Small intestine (tissue), 16 donors: ENCODE measurements at places on chromosomes 16 and 17.

DNA sequence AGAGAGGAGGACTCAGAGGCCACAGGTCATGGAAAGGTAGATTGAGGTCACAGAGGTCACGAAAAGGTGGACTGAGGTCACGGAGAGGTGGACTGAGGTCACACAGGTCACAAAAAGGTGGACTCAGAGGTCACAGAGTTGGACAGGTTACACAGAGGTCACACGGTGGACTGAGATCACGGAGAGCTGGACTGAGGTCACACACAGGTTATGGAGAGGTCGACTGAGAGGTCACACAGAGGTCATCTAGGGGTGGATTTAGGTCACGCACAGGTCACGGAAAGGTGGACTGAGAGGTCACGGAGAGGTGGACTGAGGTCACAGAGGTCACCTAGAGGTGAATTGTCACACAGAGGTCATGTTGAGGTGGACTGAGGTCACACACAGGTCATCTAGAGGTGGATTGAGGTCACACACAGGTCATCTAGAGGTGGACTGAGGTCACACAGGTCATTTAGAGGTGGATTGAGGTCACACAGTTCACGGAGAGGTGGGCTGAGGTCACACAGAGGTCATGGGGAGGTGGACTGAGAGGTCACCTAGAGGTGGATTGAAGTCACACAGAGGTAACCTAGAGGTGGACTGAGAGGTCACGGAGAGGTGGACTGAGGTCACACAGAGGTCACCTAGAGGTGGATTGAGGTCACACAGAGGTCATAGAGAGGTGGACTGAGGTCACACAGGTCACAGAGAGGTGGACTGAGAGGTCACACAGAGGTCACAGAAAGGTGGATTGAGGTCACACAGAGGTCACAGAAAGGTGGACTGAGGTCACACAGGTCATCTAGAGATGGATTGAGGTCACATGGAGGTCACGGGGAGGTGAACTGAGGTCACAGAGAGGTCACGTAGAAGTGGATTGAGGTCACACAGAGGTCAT is 26.7 kb upstream of the JPT2 start:
- no peak for DNase-seq

DNA sequence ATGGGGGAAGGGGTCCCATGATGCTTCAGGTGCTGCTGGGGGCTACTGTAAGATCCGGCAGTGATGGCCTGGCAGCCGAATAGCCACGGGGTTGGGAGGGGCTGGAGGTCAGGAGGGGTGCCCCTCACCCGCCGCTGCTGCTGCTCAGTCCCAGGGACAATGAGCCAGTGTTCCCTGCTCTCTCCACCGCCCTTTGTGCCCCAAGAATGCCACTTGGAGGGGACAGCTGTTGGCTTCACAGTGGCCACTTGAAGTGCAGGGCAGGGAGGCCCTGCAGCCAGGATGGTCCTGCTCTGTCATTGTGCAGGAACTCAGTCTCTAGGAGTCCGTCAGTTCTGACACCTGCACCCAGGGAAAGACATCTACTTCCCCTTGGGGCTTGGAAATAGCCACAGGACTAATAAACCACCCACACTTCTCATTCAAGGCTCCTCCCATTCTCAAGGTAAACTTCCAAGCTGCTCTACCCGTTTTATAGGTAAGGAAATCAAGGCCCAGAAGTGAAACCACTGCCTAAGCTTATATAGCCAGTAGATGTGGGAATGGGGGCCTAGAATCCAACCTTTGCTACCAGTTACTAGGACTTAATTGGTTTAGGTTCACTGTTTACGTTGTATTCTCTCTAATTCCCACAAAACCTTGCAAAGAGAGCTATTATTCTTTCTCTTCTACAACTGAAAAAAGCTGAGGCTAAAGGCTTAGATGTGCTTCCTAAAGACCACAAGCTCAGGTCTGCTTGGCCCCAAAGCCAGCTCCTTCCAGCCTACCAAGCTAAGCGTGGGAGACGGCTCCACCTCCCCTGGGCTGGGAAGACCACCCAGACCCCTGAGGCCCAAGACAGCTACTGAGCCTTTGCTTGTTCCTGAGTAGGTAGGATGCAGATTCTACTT is 6.2 kb upstream of the CPSF4L start:
- no peak for DNase-seq

- no peak for DNase-seq
Measured at GRCh38 chr17:50830352-50830751, 5.0 kb upstream of the WFIKKN2 start.

GRCh38 chr17:60352071-60352470 is 39.9 kb downstream of the USP32 start:
- no peak for DNase-seq

DNA sequence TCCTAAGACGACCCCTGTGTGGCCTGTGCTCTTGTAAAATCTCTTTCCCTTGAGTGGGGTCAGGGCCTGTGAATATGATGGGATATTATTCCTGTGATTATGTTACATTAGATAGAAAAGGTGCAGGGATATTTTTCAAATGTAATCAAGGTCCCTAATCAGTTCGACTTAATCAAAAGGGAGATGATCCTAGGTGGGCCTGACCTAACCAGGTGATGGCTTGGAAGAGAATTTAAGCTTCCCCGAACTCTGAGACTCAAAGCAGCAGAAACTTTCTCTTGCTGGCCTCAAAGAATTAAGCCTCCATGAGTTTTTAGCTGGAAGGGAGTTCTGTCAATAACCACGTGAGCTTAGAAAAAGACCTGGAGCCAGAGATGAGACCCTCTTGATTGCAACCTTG is 124.7 kb downstream of the MAF start:
- no peak for DNase-seq

GRCh38 chr16:20242568-20243255 is 84.6 kb downstream of the GP2 start:
- DNase-seq, result no peak

DNA sequence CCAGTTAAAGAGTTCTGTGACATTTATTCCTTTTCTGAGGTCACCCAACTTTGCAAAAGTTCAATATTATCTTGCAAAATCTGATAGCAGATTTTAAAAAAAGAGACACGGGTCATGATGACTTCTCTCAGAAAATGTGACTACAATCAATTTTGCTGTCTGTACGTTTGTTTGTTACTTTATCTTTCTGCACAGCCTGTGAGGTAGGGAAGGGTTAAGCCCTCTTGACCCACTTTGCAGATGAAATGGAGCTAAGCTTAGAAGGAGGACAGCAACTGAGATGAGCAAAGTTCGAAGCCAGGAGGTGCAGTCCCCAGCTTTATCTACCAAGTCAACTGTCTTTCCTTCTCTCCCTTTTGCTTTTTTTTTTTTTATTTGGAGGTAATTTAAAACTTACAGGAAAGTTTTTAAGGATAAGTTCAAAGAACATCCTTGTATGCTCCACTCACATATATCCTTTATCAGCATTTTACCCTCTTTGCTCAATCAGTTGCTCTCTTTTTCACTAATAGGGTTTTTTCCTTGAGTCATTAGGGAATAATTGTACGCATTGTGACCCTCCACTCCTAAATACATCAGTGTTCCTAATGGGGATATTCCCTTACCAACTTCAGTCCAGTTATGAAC is 86.8 kb downstream of the MSI2 start:
- no peak for DNase-seq

- peak; percentile 35 for DNase-seq
Measured at GRCh38 chr16:11914210-11915113, 1.3 kb downstream of the GSPT1 start.

GRCh38 chr17:69535016-69535570 is 120.6 kb downstream of the MAP2K6 start:
- DNase-seq, result peak; percentile 94

DNA sequence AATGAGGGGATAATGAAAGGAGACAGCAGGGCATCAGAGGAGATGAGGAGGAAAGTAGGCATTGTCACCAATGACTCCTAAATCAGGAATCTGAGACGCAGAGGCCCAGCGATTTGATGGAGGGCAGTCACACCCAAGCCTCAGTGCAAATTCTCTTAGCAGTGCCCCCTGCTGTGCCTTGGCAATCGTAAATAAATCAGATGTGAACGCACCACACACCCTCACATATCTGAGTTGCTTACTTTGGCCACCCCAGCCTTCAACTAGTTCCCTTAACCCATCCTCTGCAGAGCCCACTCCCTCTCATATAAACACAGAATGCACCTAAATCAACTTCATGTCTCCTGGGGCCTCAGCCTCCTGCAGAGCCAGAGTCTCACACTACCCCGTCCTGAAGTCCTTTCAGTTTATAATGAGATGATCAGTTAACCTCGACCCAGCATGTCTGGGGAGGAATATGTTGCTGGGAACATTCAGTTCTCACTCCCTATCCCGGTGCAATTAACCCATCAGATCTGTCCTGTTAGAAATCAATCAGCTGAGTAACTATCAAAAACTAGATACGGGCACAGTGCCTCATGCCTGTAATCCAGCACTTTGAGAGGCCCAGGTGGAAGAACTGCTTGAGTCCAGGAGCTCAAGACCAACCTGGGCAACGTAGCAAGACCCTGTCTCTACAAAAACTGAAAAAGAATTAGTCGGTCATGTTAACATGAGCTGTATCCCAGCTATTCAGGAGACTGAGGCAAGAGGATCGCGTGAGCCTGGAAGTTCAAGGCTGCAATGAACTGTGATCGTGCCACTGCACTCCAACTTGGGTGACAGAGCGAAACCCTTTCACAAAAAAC is 78.4 kb downstream of the SLC39A11 start:
- no peak for DNase-seq

- no peak for DNase-seq
Measured at GRCh38 chr17:47927821-47928400, 13.5 kb upstream of the PNPO start.

GRCh38 chr17:56774650-56775049 is 59.1 kb downstream of the C17orf67 start:
- no peak for DNase-seq

GRCh38 chr17:57572062-57572461 is 173.0 kb downstream of the CCDC182 start:
- DNase-seq, result no peak
